ENCODE measurements at places on chromosomes 6 and 20.

- no peak for DNase-seq
Measured at GRCh38 chr6:35400901-35401311, 51.2 kb upstream of the FANCE start.

GRCh38 chr6:34246563-34247391 lies 2.0 kb downstream of the SMIM29 start:
- peak; percentile 52 for DNase-seq

- DNase-seq, result no peak
Measured at GRCh38 chr20:3251806-3252205, 12.8 kb upstream of the SLC4A11 start.

DNA sequence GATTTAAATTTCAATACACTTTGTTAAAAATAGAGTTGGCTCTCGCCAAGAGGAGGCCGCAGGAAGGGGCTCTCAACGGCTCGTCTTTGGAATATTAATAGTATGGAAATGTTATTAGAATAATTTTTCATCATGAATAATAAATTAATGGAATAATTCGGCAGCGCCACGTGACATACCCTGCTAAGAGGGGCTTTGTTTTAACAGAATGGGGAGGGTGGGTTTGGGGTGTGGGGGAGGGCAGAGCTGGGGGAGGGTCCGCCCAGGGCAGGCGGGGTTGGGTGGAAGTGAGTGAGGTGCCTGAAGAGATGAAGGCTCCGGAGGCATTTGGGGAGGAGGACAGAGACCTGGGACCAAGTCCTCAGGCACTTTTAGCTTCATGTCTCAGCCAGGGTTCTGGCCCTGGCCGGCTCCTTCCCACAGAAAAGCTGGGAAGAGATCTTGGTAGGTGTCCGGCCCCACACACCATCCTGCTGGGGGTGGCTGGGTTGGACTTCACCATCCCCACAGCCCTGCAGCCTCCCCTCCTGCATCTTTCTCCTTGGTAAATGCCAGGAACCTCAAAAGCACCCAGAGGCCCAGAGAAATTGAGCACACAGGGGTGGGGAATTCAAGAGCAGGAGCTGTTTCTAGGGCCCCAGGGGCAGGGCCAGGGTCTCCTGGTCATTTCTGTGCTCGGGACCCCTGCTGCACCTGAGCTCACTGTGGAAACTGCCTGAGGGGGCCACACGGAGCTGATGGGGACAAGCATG lies 93.6 kb upstream of the BHLHE23 start:
- DNase-seq, result no peak

- no peak for DNase-seq
Measured at GRCh38 chr20:61254881-61255626, 3.0 kb downstream of the CDH4 start.

DNA sequence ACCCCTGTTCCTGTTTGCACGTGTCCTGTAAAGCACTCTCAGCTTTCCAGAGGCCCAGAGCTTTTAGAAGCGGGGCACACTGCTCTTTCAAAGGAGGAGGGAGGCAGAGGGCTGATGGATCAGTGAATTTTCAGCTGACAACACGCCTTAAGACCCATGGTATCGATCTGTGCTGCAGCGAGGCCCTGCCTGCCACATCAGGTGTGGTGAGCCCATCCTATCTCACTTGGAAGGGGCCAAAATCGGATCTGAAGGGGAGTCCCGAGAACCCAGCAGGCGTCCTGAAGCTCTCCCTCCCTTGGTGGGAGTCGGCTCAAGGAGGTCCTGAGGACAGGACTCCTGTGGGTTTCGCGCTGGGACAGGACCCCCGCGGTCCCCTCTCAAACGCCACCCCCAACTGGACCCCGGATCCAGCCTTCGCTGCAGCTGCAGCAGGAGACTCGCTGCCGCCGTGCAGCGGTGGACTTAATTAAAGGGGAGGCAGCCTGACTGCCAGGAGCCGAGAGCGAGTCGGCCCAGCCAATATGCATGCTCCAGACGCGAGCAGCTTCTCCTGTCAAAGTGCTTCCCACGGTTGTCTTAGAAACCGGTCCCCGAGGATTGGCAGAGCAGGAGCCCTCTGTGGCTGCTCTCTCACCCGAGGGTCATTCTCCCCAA lies 580.0 kb upstream of the ZNF337 start:
- no peak for DNase-seq

- DNase-seq, result no peak
Measured at GRCh38 chr6:4133941-4134838, 1.2 kb downstream of the ECI2 start.

DNA sequence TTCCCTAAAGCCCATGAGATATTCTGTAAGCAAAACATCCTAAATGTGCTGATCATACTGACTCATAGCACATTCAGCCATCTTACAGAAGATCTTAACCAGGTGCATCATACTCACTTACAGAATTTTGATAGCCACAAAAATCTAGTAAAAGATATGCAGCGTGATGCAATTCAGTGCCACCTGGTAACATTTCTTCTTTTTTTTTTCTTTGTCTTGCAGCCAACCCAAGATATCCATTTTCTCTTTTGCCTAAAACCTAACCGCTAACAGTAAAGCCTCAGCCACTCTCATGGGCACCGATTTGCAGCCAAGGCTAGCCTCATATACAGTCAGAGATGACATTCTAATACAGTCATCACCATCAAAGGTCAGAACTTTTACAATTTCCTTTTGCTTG lies 293.3 kb downstream of the HACE1 start:
- DNase-seq, result no peak

- DNase-seq, result no peak
Measured at GRCh38 chr6:26202201-26202611, 115.0 kb downstream of the HFE start.

- DNase-seq, result no peak
Measured at GRCh38 chr6:40710626-40711330, 123.6 kb upstream of the LRFN2 start.

GRCh38 chr6:14275493-14275851 lies 157.9 kb downstream of the CD83 start:
- no peak for DNase-seq

- no peak for DNase-seq
Measured at GRCh38 chr20:20022498-20022897, 5.3 kb downstream of the NAA20 start.

DNA sequence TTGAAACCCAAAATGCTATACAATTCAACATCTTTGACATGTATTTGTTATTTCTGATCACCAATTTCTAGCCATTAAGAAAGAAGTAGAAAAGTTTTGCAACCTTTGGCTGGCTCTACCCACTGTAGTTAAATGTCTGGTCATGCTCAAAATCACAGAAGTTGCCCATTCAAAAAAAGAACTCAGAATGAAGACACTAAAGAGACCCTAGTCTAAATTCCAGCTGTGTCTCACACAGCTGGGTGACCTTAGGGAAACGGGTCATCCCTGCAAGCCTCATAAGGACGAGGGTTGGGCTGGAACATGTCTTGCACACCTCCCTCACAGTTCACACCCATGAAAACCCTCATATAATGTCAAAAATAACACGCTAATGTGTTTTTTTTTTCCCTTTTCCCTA lies 10.3 kb downstream of the FOXQ1 start:
- no peak for DNase-seq

GRCh38 chr20:58712151-58712791 lies 19.7 kb downstream of the NPEPL1 start:
- no peak for DNase-seq

- no peak for DNase-seq
Measured at GRCh38 chr20:24684956-24685691, 215.7 kb downstream of the SYNDIG1 start.

GRCh38 chr6:11093376-11093625 lies 333 bp upstream of the SMIM13 start:
- no peak for DNase-seq

GRCh38 chr6:165615636-165616035 lies 47.4 kb downstream of the PDE10A start:
- DNase-seq, result no peak

GRCh38 chr20:25318471-25319240 lies 70.8 kb downstream of the PYGB start:
- DNase-seq, result no peak

DNA sequence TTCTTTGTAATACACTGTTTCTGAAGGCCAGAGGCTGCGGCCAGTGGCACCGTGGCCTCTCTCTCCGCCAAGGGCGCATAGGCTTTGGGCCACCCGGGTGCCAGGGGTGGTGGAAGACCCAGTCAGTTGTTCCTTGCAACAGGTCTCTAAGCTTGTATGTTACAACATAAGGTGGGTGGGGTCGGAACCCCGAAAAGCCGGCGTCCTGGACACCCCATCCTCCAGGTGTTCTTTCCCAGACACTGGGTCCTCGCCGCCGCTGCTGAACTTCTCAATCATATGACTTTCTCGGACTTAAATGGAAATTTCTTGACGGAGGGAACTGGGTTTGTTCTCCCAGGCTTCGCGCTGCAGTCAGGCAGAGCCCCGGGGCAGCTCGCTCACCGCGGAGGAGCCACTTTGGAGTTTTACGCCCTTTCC lies 983 bp upstream of the KCNQ5 start:
- peak; percentile 3 for DNase-seq

GRCh38 chr6:11179419-11180202 lies 52.9 kb downstream of the NEDD9 start:
- DNase-seq, result no peak

GRCh38 chr20:6703047-6703446 lies 64.4 kb upstream of the BMP2 start:
- DNase-seq, result no peak

GRCh38 chr20:52936351-52937340 lies 35.5 kb upstream of the TSHZ2 start:
- DNase-seq, result no peak

GRCh38 chr6:157929765-157930319 lies 51.8 kb upstream of the SYNJ2 start:
- DNase-seq, result no peak

- DNase-seq, result no peak
Measured at GRCh38 chr6:255751-256083, 36.6 kb upstream of the DUSP22 start.

DNA sequence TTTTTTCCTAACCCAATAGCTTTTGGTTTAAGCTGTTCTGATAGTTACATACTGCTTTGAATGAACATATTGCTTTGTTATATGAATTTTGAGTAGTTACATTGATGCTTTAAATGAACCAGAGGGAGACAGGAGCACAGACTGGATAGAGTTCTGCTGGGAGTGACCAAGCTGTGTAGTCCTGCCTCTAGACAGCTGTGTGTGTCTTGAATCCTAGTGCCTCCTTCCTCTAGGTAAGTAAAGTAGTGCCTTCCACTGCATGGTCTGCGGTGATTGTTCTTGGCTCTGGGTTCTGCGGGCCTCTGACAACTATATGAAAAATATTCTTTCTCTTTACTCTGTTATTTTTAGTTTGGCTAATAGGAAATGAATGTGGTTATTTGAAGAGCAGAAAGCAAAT lies 46.0 kb upstream of the ADGRG6 start:
- DNase-seq, result no peak

DNA sequence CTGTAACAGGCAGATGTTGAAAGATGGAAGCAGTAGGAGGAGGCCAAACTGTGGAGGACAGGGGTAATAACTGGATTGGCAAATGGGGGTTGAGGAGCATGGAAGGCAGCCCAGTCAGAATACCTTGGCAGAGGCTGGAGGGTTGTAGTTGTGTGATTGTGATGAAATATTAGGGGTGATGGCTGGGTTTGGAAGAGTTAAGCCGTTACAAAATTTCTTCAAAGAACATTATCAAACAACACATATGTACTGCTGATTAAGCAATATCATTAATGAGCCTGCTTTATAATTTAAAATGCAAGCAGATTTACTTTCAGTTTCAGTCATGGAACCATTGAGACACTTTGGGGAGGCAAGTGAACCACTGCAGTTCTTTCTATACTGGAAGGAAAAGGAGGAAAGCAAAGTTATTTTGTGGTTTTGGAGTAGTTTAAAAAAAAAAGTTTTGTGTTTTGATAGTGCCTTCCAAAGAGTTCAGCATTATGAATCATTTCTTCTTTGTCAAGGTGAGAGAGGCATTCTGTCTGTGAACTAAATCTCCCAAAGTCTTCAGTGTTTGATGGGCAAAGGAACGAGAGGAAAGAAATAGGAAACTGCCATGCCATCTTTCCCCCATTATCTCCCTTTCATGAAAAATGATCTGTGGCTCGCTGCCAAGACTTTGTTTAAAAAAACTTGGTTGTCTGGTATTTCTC lies 20.7 kb downstream of the FOXO3 start:
- DNase-seq, result no peak

- DNase-seq, result no peak
Measured at GRCh38 chr6:111600588-111601445, 4.9 kb downstream of the TRAF3IP2 start.

- DNase-seq, result no peak
Measured at GRCh38 chr6:61887423-61887822, 398.6 kb downstream of the KHDRBS2 start.

DNA sequence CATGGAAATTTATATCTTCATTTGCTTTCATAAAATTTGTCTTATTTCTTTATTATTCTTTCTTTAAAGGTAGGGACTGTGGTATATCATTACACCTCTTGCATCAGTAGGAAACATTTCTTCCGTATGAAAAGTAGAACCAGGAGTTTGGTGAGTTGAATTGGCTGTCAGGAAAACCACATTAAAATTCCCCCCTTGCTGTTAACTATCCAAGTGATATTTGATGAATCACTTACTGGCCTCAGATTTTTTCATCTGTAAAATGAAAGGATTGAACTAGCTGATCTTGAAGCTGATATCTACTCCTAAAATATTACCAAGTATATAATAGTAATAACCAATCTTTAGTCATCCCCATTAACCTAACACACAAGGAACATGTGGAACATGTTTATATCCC lies 460.9 kb downstream of the GJA1 start:
- no peak for DNase-seq

- no peak for DNase-seq
Measured at GRCh38 chr6:126721581-126722160, 381.8 kb downstream of the CENPW start.

- no peak for DNase-seq
Measured at GRCh38 chr20:47686545-47686944, 98.7 kb downstream of the SULF2 start.

DNA sequence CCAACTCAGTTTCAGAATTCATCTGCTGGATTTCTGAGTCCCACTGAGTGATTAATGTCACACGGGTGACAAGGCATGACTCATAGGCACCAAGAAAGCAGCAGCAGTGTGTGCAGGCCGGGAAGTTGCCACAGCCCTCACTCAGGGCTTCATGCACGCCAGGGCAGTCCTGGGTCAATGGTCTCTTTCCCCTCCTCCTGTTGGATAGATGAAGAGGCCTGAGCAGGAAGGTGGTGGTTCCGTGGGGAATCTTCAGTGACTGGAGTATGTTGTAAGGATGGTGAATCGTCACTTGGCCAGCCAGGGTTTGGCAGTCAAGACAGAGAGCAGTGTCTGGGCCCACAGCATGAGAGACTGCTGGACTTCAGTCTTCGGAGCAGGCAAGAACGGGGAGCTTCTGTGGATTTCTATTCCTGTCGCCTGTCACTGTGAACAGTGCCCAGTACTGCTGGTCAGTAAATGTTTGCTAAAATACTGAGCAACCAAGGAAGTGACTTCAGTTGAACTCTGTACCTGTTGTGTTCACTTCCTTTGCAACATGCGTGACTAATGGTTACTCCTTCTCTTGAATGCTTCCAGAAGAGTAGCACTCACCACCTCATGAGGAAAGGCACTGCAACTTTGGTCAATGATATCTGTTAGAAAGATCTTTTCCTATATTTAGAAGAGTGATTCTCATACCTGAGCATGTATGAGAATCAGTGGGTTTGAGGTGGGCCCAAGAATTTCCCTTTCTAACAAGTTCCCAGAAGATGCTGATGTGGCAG lies 62.0 kb upstream of the CD93 start:
- DNase-seq, result no peak

All from stimulated activated CD4-positive, alpha-beta T cell treated with anti-CD3 and anti-CD28 coated beads, Interleukin-1b, Interleukin-23, amount 100 ng/mL, for 4 hours (primary cell).